Choroid plexus epithelial cell (primary cell): ENCODE measurements at places on chromosomes 2 and 18.

DNA sequence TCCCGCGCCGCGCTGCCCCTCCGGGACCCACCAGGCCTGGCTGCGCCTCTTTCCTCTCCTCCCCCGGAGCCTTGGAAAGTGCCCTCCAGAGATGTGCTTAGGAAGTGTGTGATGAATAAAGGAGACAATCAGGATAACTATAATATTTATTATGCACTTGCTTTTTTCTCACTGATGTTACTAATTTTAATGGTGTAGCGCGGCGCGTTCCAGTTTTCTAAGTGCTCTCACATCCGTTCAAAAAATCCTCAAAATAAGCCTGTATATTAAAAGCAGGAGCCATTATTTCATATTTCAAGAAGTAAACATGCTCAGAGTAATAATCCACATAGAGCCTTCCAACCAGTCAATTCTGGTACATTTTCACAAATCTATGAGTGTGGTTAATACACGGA is 941 bp upstream of the MPPE1 start:
- DNase-seq: peak; percentile 38

- peak; percentile 67 for DNase-seq
Observed at GRCh38 chr2:37984589-37984988, 59.5 kb downstream of the RMDN2 start.

GRCh38 chr2:41678639-41679038 is 369.2 kb upstream of the PKDCC start:
- DNase-seq: no peak

DNA sequence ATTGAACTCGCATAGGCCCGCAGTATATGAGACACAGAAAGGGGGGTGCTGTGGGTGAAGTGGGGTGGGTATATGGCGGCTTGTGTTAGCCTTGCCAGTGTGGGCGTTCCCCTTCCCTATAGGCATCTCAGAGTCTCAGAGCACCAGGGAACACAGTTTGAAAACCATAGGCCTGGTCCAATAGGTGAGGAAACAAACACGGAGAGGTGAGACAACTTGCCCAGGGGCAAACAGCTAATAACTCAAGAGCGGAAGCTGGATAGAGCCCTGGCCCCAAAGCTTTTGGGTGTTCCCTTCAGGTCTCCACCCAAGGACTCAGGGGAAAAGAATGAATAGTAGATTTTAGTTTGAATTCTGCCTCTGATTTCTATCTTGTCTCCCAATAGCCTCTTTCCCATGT is 7.9 kb downstream of the LIPG start:
- no peak for DNase-seq

- DNase-seq: peak; percentile 52
Observed at GRCh38 chr2:182715121-182715891, 751 bp upstream of the DNAJC10 start.

DNA sequence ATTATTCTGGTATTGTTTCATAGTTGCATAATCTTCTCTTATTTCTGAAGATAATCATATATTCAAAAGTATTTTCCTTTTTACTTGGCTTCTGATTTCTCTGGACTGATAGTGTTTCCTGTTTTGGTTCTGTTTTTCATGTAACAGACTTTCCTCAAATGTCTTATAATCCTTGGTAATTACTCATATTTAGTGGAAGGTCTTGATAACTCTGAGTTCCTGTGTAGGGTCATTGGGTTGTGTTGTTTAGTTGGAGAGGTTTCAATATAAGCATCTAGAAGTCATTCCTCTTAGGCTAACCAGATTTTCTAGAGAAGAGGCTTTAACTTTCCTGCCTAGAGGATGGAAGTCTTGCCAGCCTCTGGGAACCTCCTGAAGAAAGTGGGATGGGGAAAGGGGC is 23.8 kb downstream of the MFSD6 start:
- no peak for DNase-seq

GRCh38 chr18:65746936-65747335 is 3.9 kb upstream of the CDH7 start:
- no peak for DNase-seq

GRCh38 chr2:30690126-30690561 is 117.1 kb downstream of the CAPN13 start:
- DNase-seq: no peak

- DNase-seq: no peak
Observed at GRCh38 chr2:239130786-239131325, 270.0 kb downstream of the HDAC4 start.

DNA sequence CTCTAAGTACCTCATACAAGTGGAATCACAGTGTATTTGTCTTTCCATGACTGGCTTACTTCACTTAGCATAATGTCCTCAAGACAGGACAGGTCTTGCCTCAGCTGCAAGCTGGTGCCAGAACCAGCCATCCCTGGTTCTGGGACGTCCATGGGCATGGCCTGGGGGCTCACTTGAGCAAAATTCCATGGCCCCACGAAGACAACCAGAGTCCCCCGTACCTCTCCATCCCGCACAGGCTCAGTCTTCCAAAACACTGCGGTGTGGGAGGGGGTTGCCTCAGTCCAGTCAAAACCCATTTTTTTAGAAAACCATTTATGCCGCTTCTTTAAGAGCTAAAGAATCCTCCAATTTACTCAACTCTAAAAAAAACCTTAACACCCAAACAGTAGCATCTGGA is 21.7 kb upstream of the CABLES1 start:
- no peak for DNase-seq

GRCh38 chr2:59988341-59988740 is 565.1 kb downstream of the BCL11A start:
- no peak for DNase-seq

GRCh38 chr18:74148543-74149070 is 284 bp downstream of the TIMM21 start:
- DNase-seq: no peak

DNA sequence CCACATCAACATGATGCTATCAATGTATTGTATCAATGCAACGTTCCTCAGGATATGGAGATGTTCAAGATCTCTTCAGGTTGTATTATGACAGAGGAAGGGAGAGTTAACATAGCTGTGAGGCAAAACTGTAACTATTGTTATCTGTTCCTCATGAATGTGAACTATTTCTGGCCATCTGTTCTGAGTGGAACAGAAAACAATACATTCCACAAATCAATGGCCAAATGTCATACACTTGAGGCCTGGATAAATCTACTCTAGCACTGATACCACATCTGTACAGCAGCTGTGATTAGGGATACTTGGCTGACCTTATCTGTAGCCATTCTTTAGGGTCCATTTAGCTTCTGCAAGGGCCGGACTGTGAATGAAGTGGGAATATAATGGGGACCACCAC is 447.9 kb downstream of the IRS1 start:
- no peak for DNase-seq

GRCh38 chr2:147094077-147094476 is 750.8 kb upstream of the ACVR2A start:
- no peak for DNase-seq

DNA sequence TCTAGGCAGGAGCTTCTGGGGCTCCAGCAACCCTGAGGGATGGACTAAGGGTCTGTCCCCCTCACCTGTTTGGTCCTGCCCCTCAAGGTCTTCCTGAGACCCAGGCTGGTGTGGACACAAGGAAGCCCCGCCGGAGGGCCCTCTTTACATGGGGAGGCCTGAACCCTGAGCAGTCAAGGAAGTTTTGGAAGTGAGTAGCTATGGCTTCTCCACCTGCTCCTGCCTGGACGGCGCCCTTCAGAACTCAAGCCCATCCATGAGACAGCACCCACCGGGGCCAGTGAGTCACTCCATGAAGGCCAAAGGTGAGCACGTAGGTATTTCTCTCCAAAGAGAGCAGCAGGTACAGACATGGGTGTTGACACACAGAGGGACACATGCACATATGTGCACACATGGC is 98.2 kb upstream of the CTDP1 start:
- DNase-seq: no peak

DNA sequence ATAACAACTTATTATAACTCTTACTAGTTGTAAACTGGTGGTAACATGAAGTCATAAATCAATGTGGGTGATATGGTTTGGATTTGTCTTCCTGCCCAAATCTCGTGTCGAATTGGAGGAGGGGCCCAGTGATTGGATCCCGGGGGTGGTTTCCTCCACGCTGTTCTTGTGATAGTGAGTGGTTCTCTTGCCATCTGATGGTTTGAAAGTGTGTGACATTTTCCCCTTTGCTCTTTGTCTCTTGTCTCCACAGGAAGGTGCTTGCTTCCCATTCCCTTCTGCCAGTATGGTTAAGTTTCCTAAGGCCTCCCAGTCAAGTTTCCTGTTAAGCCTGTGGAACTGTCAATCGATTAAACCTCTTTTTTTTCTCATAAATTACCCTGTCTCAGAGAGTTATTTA is 321.6 kb downstream of the DSEL start:
- DNase-seq: no peak

DNA sequence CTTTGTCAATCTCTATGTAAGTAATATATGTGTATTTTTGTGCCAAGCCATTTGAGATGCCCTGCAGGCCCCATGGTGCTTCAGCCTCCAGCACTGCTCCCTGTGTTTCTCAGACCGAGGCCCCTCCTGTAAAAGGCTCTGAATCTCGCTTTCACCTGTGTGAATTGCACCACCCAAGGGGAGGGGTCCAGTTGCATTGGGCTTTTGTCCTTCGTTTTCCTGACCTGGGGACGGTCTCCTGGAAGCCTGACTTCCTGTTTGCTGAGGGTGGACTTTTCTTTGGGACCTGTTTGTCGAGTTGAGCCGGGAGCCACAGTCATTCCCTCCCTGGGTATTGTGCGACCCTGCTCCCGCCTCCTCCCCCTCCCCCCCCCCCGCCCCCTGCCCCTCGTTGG is 48.9 kb downstream of the AGAP1 start:
- DNase-seq: no peak

DNA sequence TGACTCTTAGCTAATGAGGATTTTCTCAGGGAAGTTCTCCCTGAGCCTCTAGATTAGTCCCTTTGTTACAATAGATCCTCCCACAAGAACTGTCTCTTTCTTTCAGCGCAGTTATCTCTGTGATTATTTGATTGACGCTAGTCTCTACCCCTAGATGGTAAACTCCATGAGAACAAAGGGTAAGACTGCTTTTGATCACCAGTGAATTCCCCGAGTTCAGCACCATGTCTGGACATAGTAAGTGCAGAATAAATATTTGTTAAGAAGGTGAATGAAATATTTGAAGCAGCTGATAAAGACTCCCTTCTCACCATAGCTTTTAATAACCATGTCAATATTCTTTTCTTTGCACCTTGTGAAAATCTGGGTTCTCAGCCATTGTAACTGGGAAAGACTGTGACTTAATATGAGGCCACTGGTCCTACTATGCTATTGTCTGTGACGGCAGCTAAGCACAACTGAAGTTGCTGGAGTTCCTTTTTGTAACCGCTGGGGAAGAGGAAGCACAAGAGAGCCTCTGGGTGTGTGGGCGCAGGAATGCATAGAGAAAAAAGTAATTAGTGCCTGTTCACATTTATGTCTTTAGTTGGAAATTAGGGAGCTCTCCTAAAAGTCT is 214.7 kb downstream of the TGIF1 start:
- peak; percentile 35 for DNase-seq

DNA sequence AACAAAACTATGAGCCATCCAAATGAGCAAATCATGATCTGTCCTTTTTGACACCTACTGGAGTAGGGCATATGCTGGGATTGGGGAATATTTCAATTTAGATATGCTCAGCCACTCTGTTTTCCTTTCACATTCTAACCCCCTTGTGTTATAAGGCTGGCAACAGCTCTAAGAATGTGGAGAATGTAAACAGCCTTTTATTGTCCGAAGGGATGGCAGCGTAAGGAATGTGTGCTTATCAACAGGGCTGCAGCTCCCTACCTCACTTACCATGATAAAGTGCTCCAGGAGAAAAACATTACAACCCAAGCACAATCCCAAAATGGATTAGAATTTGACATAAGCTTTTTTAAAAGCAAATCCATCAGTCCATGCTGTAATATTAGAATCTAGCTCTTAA is 2.2 kb downstream of the NXPH2 start:
- peak; percentile 42 for DNase-seq

DNA sequence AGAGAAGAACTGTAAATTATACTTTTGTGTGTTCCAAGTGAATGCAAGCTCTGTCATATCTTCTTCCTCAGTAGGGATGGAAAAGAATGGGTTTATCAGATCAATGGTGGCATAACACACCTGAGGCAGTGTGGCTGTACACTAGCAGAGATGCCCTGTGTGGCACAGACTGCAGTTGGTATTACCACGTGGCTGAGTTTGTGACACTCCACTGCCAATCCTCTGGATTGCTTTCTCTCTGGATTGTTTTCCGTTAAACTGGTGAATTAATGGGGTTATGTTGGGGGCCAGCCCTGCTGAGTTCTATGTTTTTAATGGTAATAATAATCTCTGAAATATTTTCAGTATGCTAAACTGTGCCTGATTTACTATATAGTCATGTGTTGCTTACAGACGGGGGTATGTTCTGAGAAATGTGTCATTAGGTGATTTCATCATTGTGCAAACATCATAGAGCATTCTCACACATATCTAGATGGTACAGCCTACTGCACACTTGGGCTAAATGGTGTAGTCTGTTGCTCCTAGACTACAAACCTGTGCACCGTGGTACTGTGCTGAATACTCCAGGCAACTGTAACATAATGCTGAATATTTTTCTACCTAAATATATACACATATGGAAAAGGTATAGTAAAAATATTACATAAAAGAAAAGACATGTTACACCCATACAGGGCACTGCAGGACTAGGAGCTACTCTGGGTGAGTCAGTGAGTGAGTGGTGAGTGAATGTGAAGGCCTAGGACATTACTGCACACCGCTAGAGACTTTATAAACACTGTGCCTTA is 84.7 kb upstream of the ST6GAL2 start:
- peak; percentile 76 for DNase-seq

- no peak for DNase-seq
Observed at GRCh38 chr2:227767830-227768229, 22.1 kb downstream of the SCYGR8 start.

- peak; percentile 92 for DNase-seq
Observed at GRCh38 chr2:216596236-216596979, 36.8 kb upstream of the IGFBP2 start.

DNA sequence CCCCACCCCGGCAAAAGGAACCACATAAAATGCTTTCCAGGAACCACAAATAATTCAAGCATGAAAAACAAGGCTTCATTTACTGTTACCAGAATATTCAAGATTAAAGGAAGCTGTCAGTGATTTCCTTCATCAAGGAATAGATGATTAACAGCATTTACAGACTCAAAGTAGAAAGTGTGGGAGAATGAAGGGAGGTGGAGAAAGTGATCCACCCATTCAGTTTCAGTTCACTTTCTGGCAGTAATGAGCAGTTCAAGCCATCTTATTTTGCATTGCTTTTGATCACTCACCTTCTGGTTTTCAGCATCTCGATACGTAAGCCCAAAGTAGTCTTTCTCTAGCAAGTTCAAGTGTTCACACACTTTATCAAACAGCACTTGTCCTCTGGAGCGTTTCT is 99.0 kb downstream of the EPB41L3 start:
- no peak for DNase-seq

- peak; percentile 88 for DNase-seq
Observed at GRCh38 chr2:130336877-130337734, 5.6 kb upstream of the IMP4 start.

DNA sequence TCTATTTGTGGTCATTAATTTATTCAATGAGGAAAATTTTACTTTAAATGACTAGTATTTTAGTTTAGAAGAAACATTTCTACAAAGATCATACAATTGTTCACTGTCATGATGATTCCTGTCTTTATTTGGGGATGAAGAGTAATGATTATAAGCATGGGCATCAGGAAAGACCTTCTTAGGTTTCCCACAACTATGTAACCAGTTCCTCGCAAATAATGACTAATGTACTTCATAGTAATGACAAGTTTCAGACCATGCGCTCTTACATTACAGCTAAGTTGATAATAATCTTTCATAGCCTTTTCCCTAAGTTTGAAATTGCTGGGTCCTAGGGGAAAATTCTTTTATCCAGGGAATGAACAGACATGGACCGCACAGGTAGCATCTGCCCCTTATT is 90.5 kb downstream of the MYO5B start:
- DNase-seq: no peak
